ENCODE measurements at places on chromosomes 11 and 22.

GRCh38 chr11:9379041-9379440, 5.4 kb upstream of the IPO7 start:
- DNase-seq = no peak

- no peak for DNase-seq
Measured at GRCh38 chr11:46263120-46263519, 14.3 kb upstream of the CREB3L1 start.

DNA sequence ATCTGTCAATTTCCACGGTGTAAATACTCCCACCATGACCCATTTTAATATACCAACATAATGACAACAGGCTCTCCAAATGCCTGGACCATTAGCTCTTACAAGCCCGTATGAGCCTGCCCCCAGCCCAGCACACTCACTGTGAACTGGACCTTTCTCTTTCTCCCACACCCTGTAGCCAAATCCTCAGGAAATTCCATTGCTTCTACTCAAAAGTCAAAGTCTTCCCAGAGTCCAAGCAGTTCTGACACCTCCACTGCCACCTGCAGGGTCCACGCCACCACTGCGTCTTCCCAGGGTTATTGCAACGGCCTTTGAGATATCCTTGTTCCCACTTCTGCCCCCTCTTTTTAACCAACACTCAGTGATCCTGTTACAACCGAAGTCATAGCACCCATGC, 110.1 kb upstream of the ASPHD2 start:
- no peak for DNase-seq

GRCh38 chr11:64203421-64204079, 3.0 kb upstream of the FERMT3 start:
- no peak for DNase-seq

DNA sequence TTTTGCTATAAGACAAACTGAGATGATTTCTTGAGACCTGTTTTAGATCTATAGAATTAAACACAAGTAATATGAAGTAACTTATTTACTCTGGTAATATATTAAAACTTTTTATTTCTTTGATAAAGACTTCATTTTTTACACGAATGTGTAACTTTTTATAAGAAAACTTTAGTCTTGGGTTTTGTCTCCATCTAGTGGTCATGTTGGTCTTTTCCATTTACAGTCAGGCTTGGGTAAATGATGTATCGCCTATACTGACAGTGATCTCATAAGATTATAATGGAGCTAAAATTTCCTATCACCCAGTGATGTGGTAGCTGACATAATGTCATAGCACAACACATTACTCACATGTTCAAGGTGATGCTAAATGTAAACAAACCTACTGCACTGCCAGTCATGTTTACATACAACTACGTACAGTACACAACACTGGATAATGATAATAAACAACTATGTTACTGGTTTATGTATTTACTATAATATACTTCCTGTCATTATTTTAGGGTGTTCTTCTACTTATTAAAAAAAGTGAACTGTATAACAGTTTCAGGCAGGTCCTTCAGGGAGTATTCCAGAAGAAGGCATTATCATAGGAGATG, 7.5 kb upstream of the C11orf97 start:
- DNase-seq = no peak

GRCh38 chr22:33354928-33355327, 296.7 kb upstream of the SYN3 start:
- no peak for DNase-seq

DNA sequence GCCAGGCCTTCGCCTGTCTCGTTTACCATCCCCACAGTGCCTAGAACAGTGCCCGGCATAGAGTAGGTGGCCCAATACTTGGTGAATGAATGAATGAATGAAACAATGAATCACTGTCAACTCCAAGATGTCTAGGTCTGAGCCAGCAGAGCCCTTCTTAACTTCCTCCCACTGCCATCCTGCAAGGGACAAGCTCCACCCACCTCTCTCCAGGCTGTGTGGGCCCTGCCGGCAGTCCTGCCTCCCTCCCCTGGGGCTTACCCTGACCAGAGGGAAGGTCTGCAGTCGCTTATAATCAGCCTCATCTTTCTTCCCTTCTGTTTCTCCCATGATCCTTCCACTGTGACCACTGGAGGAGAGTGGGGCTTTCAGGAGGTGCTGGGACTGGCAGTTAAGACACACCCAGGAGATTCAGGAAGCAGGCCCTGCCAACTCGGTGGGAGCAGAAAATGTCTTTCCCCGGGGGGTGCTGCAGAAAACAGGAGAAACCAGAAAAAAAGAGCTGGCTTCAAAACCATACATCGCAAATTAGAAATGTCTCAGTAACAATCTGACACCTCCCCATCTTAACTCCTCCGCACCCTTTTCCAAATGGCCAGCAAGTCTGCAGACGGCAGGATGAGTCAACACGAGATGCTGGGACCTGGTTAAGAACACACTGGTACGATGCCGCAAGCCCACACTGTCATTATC, 11.4 kb downstream of the DNAL4 start:
- DNase-seq = no peak

DNA sequence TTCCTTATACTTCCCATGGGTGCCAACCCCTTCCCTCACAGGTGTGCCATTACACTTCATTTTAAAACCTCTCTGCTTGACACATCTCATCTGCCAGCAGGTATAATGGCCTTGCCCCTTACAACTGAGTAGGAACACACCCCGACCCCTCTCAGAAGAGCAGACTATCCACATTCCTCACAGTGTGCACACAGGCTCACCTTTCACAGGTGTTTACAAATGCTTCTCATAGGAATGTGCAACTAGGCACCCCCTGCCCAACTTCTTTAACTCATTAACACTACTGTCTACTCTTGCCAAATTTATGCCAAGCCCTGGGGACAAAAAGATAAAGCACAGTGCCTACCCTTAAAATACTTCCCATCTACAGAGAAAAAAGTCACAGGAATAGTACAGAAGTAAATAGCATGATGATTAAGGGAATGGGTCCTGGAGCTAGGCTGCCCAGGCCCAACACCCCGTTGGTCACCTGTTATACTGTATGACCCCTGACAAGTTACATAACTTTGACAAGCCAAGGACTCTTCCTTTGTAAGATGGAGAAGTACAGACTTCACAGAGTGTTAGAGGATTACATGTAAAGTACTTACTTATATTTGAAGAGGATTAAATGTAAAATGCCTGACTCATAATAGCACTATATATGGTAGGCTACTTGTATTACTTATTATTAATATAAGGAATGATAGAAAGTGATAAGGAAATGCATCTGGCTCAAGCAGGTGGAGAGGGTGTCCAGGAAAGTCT, 15.2 kb downstream of the TRIM3 start:
- DNase-seq = no peak

GRCh38 chr11:20277014-20277413, 86.5 kb upstream of the HTATIP2 start:
- DNase-seq = no peak

GRCh38 chr11:114482114-114482513, 42.8 kb downstream of the REXO2 start:
- no peak for DNase-seq

GRCh38 chr11:35138943-35139721, at the start of gene CD44:
CD44 (plus strand) TSS chr11:35139171; CDS start chr11:35139304, 133 bp downstream.
- peak; percentile 66 for DNase-seq

- no peak for DNase-seq
Measured at GRCh38 chr11:59787816-59788215, 22.8 kb downstream of the MRPL16 start.

DNA sequence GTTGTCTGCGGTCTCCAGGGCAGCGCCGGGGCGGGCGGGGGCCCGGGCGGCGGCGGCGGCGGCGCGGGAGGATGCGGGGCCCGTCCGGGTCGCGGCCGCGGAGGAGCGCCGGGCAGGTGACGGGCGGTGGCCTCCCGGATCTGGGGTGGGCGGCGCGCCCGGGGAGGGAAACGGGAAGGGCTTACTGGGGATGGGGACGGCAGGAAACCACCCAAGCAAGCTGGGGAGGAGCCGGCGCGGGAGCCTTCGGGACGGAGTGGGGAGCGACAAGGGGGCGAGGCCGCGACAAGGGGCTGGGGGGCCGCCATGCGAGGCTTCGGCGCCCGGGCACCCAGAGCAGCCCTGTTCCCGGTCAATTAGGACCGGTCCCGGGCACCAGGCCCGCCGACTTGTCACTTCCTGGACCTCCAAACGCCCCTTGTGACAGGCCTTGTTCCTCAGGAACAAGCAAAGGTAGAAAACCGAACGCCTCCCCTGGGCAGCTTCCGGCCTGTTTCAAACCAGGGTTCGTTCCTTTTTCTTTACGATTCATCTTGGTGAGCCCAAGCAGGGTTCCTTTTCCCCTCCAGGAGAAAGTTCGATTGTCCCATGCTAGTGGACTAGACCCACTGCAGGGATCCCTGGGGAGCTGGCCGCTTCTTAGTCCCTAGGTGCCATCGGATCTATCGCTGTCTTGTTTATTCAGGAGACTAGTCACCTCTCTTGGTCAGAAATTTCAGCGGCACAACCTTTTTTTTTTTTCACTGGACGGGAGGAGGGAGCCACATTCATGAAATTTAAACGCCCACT, 492 bp downstream of the JHY start:
- peak; percentile 42 for DNase-seq

- DNase-seq = no peak
Measured at GRCh38 chr11:105447936-105448702, 161.8 kb upstream of the GRIA4 start.

DNA sequence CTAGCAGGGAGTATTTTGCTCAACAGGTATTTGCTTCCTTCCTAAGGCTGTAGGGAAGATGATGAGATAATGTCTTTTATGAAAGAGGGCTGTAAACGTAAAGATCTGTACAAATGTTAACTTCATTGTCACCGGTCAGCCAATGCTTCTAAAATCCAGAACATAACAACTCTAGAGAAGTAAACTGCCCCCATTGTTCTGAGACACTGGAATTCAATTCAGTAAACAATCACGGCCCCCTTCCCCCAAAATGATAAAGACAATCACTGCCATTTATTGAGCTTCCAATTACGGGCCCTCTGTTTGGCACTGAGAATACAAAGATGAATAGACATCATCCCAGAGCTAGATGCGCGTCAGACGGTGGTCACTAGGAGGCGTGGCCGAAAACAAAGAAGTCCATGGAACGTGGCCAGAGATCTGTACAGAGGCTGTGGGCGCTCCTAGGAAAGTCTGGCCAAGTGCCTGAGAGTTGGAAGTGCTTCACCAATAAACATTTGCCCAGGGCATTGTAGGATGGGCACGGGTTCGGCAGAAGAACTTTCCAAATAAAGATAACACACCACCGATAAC, 576 bp downstream of the TMEM258 start:
- no peak for DNase-seq

GRCh38 chr11:19632499-19632834, 80.2 kb upstream of the NAV2 start:
- DNase-seq = no peak

DNA sequence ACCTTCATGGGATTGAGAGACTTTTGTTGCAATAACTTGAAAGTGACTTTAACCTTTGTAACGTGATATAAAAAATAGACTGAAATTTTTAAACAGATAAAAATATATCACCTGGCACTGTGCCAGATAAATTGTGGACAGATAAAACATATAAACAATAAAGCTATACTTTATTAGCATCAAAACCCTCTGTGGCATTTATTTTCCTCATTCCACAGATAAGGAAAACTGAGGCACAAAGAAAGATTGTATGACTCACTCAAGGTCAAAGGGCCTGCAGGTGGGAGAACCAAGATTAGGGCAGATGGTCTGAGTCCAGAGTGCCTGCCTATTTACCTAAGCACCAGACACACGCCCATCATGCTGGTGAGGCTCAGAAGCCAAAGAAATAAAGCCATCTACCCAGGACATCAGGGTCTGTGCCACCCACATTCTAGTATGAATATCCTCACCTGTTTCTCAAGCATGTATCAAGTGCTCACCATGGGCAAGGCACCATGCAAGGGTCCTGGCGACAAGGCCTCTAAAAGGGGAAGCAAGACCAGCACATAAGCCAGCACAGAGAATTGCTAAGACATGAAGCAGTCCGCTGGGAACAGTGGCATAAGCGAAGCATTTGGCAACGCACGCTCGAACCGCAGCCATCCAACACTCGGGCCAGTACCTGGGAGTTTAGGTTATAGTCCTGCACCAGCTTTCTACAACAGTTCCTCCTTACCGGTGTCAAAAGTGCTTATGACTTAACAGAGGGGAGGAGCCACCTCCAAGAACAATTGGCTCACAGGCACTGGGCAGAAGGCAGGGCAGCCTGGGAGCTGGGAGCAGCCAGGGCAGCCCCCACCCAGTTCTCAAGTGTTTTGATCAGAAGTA, 17.6 kb downstream of the MYH9 start:
- no peak for DNase-seq

- no peak for DNase-seq
Measured at GRCh38 chr11:78595436-78596130, 20.9 kb upstream of the NARS2 start.

- DNase-seq = no peak
Measured at GRCh38 chr22:26033071-26033470, 136.2 kb upstream of the SEZ6L start.

DNA sequence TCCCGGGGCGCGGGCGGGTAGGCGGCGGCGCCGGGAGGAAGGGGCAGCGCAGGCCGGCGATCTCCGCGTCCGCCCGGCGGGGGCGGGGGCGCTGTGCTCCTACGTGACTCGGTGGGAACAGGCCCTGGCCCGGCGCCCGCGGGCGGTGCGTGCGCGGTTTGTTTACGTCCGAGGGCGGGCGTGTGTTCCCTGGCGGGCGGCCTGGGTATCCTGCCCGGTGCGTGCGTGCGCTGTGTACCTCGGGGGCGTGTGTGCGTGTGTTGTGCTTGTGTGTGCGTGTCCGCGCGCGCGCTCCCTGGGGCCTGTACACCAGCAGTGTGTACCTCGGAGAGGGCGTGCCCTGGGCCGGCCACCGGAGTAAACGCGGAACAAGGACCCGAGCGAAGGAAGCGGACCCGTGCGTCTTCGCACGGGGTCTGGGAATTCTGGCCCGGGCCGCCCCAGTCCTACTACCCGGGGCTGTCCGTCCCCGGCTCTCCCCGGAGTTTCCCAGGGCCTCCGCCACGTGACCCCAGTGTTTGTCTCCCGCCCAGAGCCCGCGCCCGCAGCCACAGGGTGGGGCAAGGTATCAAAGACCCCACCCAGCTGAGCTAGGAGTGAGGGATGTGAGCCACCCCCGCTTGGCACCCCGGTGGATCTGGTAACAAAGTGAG, 769 bp downstream of the MAFF start:
- peak; percentile 38 for DNase-seq

GRCh38 chr11:60251485-60252212, 8.7 kb upstream of the MS4A4E start:
- no peak for DNase-seq

DNA sequence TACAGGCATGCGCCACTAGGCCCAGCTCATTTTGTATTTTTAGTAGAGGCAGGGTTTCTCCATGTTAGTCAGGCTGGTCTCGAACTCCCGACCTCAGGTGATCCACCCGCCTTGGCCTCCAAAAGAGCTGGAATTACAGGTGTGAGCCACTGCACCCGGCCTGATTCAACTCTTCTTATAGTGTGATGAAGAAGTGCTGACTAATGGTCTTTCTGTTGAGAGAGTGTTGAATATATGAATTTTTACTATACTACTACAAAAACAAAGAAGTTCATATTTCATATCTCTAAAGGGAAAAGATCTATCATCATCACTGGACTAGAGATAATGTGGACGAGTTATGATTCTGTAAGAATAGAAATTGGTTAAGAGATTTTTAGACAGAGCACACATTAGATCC, 320.1 kb downstream of the SOX6 start:
- DNase-seq = no peak

GRCh38 chr22:48705159-48705916, 1122.3 kb downstream of the BRD1 start:
- no peak for DNase-seq
